Stomach (tissue), 19 donors: ENCODE measurements at places on chromosomes 5 and 9. TPM values are rescaled to one million over a fixed set of nuclear protein-coding genes. Genes with fewer than 3 reads are reported as not detected.

DNA sequence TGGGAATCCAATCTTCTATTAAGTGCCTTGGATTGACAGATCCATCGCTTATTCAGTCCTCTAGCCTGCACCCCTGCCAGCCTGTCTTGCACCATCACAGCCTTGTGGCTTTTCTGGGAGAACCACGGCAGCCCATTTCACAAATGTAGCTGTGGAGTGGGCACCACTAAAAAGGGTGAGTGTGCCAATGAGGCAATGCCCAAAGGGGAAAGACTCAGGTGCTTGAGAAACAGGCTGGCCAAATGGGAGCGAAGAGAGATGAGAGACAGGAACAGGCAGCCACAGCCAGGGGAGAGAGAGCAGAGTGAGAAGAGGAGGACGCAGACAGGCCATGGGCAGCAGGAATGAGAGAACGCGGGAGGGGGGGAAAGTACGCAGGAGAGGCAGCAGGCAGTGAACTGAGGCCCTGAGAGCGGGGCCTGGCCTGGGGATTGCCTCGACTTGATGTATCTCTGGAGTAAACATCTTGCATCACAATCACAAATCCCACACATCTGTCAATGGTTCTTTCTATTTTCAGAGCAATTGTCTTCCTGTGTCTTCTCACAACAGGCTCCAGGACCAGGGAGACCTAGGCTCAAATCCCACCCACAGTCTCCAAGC is 173.1 kb downstream of the SYK start:
- DNase-seq = no peak
- H3K4me1 ChIP-seq = no peaks in the 10 kb centered on the region
- H3K27me3 ChIP-seq = no peaks in the 10 kb centered on the region
- no peaks in the 10 kb centered on the region for H3K36me3 ChIP-seq
- no peak overlapping the region for H3K27ac ChIP-seq
- H3K4me3 ChIP-seq = no peak overlapping the region

DNA sequence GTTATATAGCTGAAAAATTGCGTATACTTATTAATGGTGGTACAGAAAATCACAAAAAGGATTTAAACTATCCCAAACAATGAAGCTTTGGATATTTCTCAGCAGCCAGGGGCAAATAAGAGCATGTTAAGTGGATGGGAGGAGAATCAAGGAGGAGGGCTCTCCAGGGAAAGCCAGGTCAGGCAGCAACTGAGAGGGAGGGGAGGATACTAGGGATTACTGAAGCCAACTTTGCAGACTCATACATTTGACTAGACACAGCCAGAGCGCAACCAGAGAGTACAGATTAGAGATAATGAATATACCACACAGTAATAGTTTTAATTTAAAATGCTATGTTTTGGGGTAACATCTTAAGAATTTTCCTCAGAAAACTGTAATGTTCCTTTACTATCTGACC is 360.2 kb downstream of the HCN1 start:
- H3K4me1 ChIP-seq = no peaks in the 10 kb centered on the region
- H3K27me3 ChIP-seq = no peaks in the 10 kb centered on the region
- DNase-seq = no peak
- no peaks in the 10 kb centered on the region for H3K36me3 ChIP-seq

DNA sequence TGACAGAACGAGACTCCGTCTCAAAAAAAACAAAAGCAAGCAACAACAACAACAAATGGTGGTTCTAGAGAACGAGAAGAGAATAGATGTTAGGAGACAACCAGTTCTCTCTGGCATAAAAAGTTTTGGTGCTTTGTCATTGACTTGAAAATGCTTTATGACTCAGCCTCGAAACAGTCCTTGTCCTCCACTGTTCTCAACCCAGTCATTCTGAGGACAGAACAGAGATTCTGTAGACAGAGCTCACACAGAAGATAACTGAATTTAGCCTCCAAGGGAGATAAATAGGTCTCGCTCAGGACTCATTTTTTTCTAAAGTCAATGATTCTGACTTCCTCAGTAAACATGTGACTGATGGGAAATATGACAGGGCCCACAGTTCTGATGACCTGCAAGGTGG is 76.0 kb upstream of the FSTL4 start:
- H3K4me1 ChIP-seq = no peaks in the 10 kb centered on the region
- no peak overlapping the region for H3K27ac ChIP-seq
- H3K36me3 ChIP-seq = no peaks in the 10 kb centered on the region
- H3K4me3 ChIP-seq = no peak overlapping the region

GRCh38 chr5:72596956-72597355 is 89.7 kb upstream of the ZNF366 start:
- H3K4me1 ChIP-seq = peaks cover 18% of the 10 kb centered on the region
- DNase-seq = no peak
- no peaks in the 10 kb centered on the region for H3K27me3 ChIP-seq

- H3K27ac ChIP-seq = peak overlapping the region; percentile 72
- peaks cover 20% of the 10 kb centered on the region for H3K4me1 ChIP-seq
- no peak for DNase-seq
- peaks cover 4% of the 10 kb centered on the region for H3K27me3 ChIP-seq
Observed at GRCh38 chr9:129198319-129199043, 20.4 kb upstream of the IER5L start.

GRCh38 chr5:68007451-68007850 is 208.1 kb upstream of the PIK3R1 start:
- no peak for DNase-seq
- no peaks in the 10 kb centered on the region for H3K4me1 ChIP-seq
- H3K27ac ChIP-seq = no peak overlapping the region
- H3K27me3 ChIP-seq = no peaks in the 10 kb centered on the region
- H3K36me3 ChIP-seq = no peaks in the 10 kb centered on the region
- H3K4me3 ChIP-seq = no peak overlapping the region

GRCh38 chr5:40029711-40030495 is 605.1 kb upstream of the DAB2 start:
- no peaks in the 10 kb centered on the region for H3K27me3 ChIP-seq
- H3K27ac ChIP-seq = no peak overlapping the region
- DNase-seq = peak; percentile 9
- no peak overlapping the region for H3K4me3 ChIP-seq
- H3K4me1 ChIP-seq = no peaks in the 10 kb centered on the region
- H3K36me3 ChIP-seq = no peaks in the 10 kb centered on the region

DNA sequence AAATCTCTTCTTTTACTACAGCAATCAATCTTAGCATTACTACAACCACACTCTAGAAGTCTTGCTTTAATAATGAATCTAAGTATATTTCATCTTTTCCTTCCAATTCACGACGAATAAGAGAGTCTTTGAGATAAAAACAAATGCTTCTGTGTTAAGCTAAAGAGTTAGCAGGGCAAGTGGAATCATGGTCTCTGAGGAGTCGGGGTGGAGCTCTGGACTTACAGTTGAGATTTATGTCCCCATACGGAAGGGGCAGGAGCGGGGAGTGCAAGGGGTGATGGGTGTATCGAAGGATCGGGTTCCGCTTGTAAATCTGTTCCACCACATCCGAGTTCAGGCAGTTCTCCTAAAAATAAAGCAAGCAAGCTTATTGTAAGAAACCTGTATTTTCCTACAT is 59.0 kb upstream of the RETREG1 start:
- H3K36me3 ChIP-seq = peaks cover 93% of the 10 kb centered on the region
- peaks cover 5% of the 10 kb centered on the region for H3K4me1 ChIP-seq
- no peak overlapping the region for H3K27ac ChIP-seq
- peak; percentile 19 for DNase-seq

ACSL6 gene
- total RNA-seq = 7.2 TPM

RORB gene
- total RNA-seq = 0.58 TPM

- no peak overlapping the region for H3K27ac ChIP-seq
- DNase-seq = no peak
- no peaks in the 10 kb centered on the region for H3K36me3 ChIP-seq
- no peaks in the 10 kb centered on the region for H3K27me3 ChIP-seq
- H3K4me1 ChIP-seq = no peaks in the 10 kb centered on the region
Observed at GRCh38 chr5:27241564-27242257, 203.3 kb upstream of the CDH9 start.
